ENCODE measurements at places on chromosomes 7 and 10. TPM values are rescaled to one million over a fixed set of nuclear protein-coding genes. Genes with fewer than 3 reads are reported as not detected.

GRCh38 chr10:58488921-58489320, 23.8 kb upstream of the BICC1 start:
- H3K4me1 ChIP-seq, result no peaks in the 10 kb centered on the region
- no peak overlapping the region for H3K27ac ChIP-seq
- no peaks in the 10 kb centered on the region for H3K27me3 ChIP-seq
- H3K36me3 ChIP-seq, result no peaks in the 10 kb centered on the region

GRCh38 chr10:121188005-121188404, 336.8 kb downstream of the WDR11 start:
- no peaks in the 10 kb centered on the region for H3K36me3 ChIP-seq
- H3K27ac ChIP-seq, result no peak overlapping the region
- H3K4me1 ChIP-seq, result no peaks in the 10 kb centered on the region
- DNase-seq, result no peak
- H3K27me3 ChIP-seq, result no peaks in the 10 kb centered on the region
- no peak overlapping the region for H3K4me3 ChIP-seq

- H3K27me3 ChIP-seq, result peaks cover 9% of the 10 kb centered on the region
- no peak for DNase-seq
- no peaks in the 10 kb centered on the region for H3K4me1 ChIP-seq
These were observed 25.9 kb downstream of the DGKI start for GRCh38 chr7:137820677-137821420.

DNA sequence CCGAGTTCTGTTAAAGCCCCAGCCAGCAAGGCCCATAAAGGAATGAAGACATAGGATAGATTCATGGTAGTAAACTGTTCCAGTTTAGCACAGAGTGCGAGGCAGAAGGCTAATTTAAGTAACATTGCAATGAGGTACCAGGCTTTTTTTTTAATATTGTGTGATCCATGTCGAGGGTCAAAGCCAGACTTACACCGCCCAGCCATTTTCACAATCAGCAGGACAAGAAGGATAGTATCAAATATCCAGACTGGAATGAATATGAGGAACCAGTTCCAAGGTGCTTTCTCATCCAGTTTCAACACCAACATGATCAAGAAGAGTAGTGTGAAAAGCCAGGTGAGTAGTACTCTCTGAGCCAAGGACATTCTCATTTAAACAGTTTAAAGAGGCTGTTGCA, 4.2 kb downstream of the TMEM60 start:
- H3K4me3 ChIP-seq, result no peak overlapping the region
- H3K4me1 ChIP-seq, result peaks cover 30% of the 10 kb centered on the region
- no peaks in the 10 kb centered on the region for H3K27me3 ChIP-seq
- H3K36me3 ChIP-seq, result peaks cover 19% of the 10 kb centered on the region
- no peak for DNase-seq

DNA sequence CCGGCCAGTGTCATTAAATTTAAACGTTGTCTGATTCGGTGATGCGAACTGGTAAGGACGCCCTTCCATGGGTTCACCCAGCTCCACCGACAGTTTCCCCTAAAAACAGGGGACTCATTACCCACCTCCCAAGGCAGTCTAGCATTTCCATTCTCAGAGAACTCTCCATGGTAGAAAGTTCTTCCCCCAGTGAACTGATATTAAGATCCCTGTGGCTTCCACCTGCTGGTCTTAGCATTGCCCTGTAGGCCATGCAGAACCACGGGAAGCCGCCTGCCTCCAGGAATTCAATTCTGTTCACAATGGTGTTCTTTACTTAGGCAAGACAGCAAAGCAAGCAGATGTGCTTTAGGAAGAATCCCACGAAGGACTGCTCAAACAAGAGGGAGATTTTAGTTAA, 128.9 kb upstream of the NANOS1 start:
- no peak overlapping the region for H3K27ac ChIP-seq
- H3K27me3 ChIP-seq, result no peaks in the 10 kb centered on the region
- no peaks in the 10 kb centered on the region for H3K36me3 ChIP-seq

GRCh38 chr7:103524042-103524907, 78.3 kb upstream of the SLC26A5 start:
- no peaks in the 10 kb centered on the region for H3K4me1 ChIP-seq
- H3K27me3 ChIP-seq, result peaks cover 1% of the 10 kb centered on the region
- H3K36me3 ChIP-seq, result no peaks in the 10 kb centered on the region
- no peak overlapping the region for H3K4me3 ChIP-seq
- no peak for DNase-seq
- H3K27ac ChIP-seq, result no peak overlapping the region

DNA sequence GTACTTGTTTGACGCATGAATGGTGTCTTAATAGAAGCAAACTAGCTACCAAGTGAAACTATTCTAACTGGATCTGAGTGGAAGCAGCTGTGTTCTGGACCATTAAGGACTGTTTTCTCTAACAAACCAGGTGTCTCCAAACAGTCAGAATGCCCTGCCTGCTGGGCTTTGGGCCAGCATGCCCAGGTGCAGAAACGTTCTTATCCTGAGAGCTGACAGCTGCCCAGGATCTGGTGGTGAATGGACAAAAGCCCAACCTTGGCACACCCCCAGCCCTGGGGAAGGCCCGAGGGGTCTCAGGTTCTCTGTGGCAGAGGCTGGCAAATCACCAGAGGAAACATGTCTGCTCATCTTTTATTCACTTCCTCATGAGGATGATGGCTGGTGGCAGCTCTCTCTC, 48.2 kb upstream of the LAMB4 start:
- no peak for DNase-seq
- H3K27ac ChIP-seq, result no peak overlapping the region
- no peak overlapping the region for H3K4me3 ChIP-seq
- H3K4me1 ChIP-seq, result no peaks in the 10 kb centered on the region

- no peak for DNase-seq
- no peaks in the 10 kb centered on the region for H3K27me3 ChIP-seq
- H3K4me1 ChIP-seq, result no peaks in the 10 kb centered on the region
- H3K36me3 ChIP-seq, result no peaks in the 10 kb centered on the region
These were observed 5.7 kb downstream of the UPK3B start for GRCh38 chr7:76515999-76516443.

DNA sequence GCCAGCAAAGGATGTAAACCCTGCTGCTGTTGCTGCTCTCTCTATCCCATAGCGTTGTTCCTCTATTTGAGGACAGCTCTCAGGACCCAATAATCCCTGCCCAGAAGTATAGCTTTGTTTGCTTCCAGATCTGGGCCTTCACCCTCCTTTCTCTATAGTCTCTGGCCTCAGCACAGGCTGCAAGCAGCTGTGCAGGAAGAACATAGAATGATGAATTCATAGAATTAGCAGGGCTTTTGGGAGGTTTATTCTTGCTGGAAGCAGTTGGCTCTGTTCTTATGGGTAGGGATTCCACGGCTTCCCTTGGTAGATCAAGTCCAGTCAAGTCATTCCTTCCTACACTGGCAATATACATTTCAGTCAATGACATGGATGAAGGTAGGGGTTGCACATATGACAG, 354.7 kb downstream of the HPSE2 start:
- DNase-seq, result no peak
- H3K36me3 ChIP-seq, result no peaks in the 10 kb centered on the region
- no peak overlapping the region for H3K4me3 ChIP-seq
- H3K4me1 ChIP-seq, result no peaks in the 10 kb centered on the region
- no peaks in the 10 kb centered on the region for H3K27me3 ChIP-seq
- H3K27ac ChIP-seq, result no peak overlapping the region

GRCh38 chr7:47336472-47337425, 245.2 kb downstream of the TNS3 start:
- H3K36me3 ChIP-seq, result no peaks in the 10 kb centered on the region
- no peak overlapping the region for H3K27ac ChIP-seq
- no peak overlapping the region for H3K4me3 ChIP-seq
- H3K27me3 ChIP-seq, result no peaks in the 10 kb centered on the region
- DNase-seq, result no peak
- no peaks in the 10 kb centered on the region for H3K4me1 ChIP-seq

DNA sequence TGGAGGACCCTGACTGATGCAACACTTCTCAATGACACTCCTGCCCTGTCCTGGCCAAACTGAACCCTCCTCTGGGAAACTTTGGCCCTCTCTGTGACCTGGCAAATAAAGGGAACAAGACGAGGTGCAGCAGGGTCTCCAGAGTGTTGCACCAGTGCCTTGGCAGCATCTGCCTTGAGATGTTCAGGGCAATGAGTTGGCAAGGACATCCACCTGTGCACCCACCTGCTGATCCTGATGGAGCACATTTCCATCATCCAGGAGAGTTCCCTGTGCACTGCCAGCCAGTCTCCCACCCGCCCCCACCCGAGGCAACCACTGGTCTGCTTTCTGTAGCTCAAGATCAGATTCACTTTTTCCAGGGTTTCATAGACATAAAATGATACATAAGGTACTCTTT, 407.4 kb downstream of the GRID1 start:
- no peak overlapping the region for H3K4me3 ChIP-seq
- H3K36me3 ChIP-seq, result no peaks in the 10 kb centered on the region
- H3K4me1 ChIP-seq, result no peaks in the 10 kb centered on the region
- no peak overlapping the region for H3K27ac ChIP-seq
- no peak for DNase-seq

DNA sequence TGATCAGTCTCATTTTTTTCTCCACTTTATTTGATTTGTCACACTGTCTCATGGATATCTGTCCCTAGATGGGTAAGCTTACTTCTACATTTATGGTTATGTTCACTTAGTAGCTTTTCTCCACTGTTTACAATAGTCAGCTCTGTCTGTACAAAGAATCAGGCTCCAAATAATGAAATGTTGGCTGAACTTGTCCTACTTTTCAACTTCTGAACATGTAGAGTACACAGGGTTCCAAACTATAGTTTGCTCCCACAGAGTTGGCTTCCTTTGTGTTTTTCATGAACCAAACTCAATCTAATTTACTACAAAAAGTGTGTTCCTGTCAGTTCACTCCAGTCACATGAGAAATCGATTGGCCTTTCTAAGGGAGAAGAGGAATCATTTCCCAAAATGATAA, 175.0 kb downstream of the CCDC71L start:
- no peak overlapping the region for H3K27ac ChIP-seq
- H3K36me3 ChIP-seq, result peaks cover 3% of the 10 kb centered on the region
- H3K27me3 ChIP-seq, result no peaks in the 10 kb centered on the region
- peaks cover 46% of the 10 kb centered on the region for H3K4me1 ChIP-seq
- H3K4me3 ChIP-seq, result no peak overlapping the region

The PPP1R3A gene
- not detected for total RNA-seq

The SLC29A4 gene
- total RNA-seq, result 0.73 TPM

The COL17A1 gene
- not detected for total RNA-seq

The PTPRZ1 gene
- not detected for total RNA-seq

The H2BK1 gene
- total RNA-seq, result not detected

The TRPV6 gene
- total RNA-seq, result not detected

The TFEC gene
- total RNA-seq, result not detected

The ZSWIM8 gene
- 50.0 TPM for total RNA-seq

All from activated T-helper 2 cell treated with anti-CD3 and anti-CD28 coated beads, Interferon-gamma antibody, Interleukin-2, Interleukin-4, amounts not matched to agents 10 μg/mL and 5 μg/mL and 100 μg/mL, durations not matched to agents 14 hours and 24 hours and 36 hours (primary cell).